ENCODE measurements at places on chromosomes 2 and 18.

- peak; percentile 56 for DNase-seq
Observed at GRCh38 chr2:207164006-207164831, 1.5 kb downstream of the KLF7 start.

- peak; percentile 43 for DNase-seq
Observed at GRCh38 chr2:178761759-178762371, 45.4 kb downstream of the TTN start.

- DNase-seq = no peak
Observed at GRCh38 chr2:2793925-2794560, 463.0 kb upstream of the MYT1L start.

DNA sequence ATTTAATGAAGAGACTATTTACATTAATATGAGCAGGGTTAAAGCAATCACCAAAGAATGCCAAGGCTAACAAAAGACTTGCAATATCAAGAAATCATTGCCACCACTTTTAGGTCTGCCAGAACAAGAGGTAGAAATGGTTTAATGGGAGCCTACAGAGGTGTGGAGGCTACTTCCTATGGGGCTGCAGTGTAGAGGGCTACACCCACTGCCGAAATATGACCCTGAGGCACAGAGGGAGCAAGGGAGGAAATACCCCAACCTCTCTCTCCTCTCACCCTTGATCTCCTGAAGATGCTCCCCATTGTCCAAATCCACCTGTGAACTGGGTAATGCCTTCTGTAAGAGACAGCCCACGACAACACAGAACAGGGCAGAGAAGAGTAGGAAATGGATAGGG lies 315.4 kb downstream of the SMAD2 start:
- DNase-seq = no peak

DNA sequence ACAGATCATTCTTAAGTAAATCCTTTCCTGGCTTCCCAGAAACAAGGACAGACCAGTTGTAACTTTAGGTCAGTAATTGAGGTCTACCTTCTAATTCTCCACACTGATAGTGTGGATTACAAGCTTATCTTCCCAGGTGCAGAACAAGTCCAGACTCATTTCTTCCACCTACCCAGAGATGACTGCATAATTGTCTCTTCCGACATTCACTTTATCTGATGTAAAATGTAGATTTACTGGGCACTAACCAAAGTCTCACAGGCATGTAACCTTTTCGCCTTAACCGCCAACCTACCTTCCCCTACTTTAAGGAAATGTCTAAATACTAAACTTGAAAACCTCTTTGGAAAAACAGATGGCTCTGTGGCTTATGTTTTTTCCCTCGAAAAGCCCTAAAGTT lies 96.2 kb downstream of the NCK2 start:
- DNase-seq = peak; percentile 11

- no peak for DNase-seq
Observed at GRCh38 chr18:36085195-36085594, 17.8 kb upstream of the RPRD1A start.

DNA sequence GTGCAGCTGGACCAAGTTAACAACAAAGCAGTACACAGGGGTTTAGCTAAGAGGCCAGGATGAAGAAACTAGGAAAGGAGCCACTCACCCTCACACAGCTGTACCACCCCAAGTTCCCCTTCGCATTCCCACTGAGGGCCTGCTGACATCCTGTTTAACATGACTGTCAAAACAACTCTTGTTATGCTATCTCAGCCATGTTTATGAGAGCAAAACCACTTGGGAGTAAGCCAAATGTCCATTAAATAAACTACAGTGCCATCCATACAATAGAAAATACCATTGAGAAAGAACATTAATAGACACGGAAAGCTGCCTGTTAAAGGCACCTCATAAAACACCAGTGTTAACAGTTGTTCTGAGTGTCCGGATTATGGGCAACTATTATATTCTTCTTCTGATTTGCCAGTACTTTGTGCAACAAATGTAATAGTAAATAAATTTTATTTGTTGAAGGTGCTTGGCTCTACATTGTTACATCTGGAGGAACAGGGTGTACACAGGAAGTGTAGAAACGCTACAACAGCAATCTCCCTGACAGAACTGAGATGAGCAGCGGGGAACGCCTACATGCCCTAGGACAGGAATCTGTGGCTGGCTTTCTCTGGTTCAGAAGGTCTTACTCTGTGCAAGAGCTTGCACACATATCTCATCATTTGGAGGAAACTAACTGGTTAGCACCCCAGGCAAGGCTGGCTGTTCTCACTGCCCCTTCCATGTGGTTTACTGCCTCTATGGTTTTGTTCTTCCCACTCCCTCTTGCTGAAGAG lies 85.6 kb downstream of the EHD3 start:
- no peak for DNase-seq

Measured in NCI-H2171 treated with DMSO at 0.1 percent for 48 hours (cell line).